Vagina (tissue), 2 donors: ENCODE measurements at places on chromosomes 7 and 10. TPM values are rescaled to one million over a fixed set of nuclear protein-coding genes. Genes with fewer than 3 reads are reported as not detected.

TMEM270 gene
- total RNA-seq = not detected

DNA sequence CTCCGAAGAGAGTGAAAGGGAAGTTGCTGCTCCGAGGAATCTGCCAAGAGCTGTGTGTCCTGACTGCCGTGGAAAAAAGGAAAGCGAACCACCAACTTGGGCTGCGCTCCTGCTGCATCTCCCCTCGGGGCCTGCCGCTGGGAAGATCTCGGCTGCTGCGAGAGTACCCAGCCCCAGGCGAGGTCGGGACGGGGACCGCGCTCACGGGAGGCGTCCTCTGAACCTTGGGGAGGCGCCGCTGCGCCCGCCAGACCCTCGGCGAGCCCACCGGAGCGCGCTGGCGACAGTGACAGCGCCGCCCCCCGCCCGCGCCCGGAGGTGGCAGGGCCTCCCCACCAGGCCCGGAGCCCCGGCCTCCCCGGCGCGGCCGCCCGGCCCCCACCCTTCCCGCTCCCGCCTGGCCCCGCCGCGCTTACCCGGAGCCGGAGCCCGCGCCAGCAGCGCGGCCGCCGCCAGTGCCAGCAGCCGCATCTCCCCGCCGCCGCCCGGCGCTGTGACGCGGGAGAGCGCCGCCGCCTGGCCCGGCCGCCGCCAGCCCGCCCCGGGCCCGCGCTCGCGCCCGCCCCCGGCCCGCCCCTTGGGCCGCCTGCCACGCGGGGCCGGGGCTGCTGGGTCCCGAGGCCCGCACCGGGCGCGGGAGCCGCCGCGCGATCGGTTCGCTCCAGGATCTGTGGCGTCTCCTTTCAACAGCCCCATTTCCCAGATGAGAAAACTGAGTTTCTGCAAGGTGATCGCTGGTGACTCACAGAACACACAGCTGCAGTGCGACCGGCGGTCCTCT is at the start of gene VSTM4:
TSS of gene VSTM4 (minus strand) at position 508 of the 781 bp plus-strand sequence. CDS start at position 471, 37 bp downstream.
- peaks cover 49% of the 10 kb centered on the region for H3K4me1 ChIP-seq
- H3K27ac ChIP-seq = peak within 1 kb of the TSS; percentile 86
- H3K27me3 ChIP-seq = no peaks in the 10 kb centered on the region
- DNase-seq = no peak
- H3K36me3 ChIP-seq = no peaks in the 10 kb centered on the region

DNA sequence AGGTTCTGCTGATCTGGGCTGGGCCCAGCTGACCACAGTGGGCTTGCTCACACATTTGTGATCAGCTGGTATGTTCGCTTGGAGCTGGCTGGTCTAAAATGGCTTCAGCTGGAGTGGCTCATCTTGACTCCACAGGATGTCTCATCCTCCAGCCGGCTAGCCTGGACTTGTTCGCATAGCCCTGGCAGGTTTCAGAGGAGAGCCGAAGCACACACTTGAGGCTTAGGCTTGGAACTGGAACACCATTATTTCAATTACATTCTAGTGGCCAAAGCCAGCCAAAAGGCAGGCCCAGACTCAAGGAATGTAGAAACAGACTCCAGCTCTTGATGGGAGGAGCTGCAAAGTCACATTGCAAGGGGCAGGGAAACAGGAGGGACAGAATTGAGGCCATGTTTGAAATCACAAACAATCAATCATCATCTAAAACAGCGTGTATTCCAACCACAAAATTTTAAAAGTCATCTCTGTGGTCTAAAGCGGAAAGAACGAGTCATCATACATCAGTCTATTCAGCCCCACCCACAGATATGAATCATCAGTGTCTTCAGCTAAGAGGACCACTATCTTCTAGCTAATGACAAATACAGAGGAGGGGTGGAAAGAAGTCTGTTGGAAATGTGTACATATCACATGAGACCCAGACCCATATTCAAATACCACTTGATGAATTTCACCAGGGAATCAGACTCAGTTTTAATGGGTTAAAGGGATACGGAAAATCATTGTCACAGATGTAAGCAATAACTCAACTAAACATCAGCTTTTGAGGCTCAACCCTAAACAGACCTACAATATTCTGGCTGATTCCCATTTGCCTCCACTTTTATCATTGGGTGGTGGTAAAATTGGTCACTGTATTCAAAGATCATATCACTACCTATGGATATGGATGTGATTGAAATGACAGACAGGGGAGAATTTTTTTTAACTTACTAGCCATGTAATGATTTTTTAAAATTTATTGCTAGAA is 139.0 kb upstream of the MKLN1 start:
- DNase-seq = no peak
- H3K4me1 ChIP-seq = peaks cover 26% of the 10 kb centered on the region
- no peak overlapping the region for H3K4me3 ChIP-seq
- H3K36me3 ChIP-seq = no peaks in the 10 kb centered on the region
- H3K27ac ChIP-seq = peak overlapping the region; percentile 78

- no peaks in the 10 kb centered on the region for H3K27me3 ChIP-seq
- H3K27ac ChIP-seq = no peak overlapping the region
- H3K4me3 ChIP-seq = no peak overlapping the region
- H3K4me1 ChIP-seq = no peaks in the 10 kb centered on the region
Measured at GRCh38 chr7:18770822-18771221, 275.3 kb downstream of the HDAC9 start.

GRCh38 chr7:99196536-99197258 is 11.2 kb downstream of the KPNA7 start:
- H3K36me3 ChIP-seq = no peaks in the 10 kb centered on the region
- H3K4me3 ChIP-seq = no peak overlapping the region
- no peak for DNase-seq

DNA sequence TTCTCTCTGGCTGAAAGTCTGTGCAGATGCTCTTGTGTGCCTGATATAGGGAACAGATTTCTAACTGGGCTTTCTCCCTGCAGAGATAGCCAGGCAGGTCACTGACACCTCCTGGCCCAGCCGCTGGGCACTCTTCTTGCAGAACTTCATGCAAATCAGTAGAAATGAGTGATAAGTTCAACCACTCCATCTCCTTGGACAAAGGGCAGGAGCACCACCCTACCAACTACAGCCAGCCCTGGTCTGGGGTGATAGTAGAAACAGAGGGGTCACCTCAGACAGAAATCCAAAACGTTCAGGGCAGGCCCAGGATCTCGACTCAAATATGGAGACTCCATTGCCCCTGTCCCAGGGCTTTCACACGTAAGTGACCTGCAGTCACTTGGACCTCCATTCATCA is 917.8 kb upstream of the ZNF722 start:
- DNase-seq = peak; percentile 62
- H3K4me1 ChIP-seq = no peaks in the 10 kb centered on the region
- no peaks in the 10 kb centered on the region for H3K36me3 ChIP-seq
- no peaks in the 10 kb centered on the region for H3K27me3 ChIP-seq
- no peak overlapping the region for H3K27ac ChIP-seq
